Non-pigmented ciliary epithelial cell (primary cell): ENCODE measurements at places on chromosomes 1 and 21.

GRCh38 chr1:227942716-227943261, 4.9 kb downstream of the WNT9A start:
- no peak for DNase-seq

DNA sequence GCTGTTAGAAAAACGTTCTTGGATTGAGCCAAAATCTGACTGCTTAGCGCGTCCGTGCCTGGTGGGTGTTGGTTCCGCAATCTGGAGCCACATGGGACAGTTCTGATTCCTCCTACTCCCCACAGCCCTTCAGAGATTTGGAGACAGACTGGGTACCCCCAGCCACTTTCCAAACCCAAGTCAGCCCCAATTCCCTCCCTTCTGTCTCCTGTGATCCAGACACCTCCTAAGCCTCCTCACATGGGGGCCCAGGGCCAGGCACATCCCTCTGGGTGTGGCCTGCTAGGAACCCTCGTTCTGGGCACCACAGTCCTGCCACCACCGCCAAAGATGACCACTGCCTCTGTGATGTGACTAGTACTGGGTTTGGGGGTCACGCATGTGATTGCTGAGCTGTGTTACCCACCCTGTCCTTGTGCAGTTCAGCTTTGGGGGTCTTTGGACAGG, 4.8 kb downstream of the PLA2G5 start:
- DNase-seq, result no peak

DNA sequence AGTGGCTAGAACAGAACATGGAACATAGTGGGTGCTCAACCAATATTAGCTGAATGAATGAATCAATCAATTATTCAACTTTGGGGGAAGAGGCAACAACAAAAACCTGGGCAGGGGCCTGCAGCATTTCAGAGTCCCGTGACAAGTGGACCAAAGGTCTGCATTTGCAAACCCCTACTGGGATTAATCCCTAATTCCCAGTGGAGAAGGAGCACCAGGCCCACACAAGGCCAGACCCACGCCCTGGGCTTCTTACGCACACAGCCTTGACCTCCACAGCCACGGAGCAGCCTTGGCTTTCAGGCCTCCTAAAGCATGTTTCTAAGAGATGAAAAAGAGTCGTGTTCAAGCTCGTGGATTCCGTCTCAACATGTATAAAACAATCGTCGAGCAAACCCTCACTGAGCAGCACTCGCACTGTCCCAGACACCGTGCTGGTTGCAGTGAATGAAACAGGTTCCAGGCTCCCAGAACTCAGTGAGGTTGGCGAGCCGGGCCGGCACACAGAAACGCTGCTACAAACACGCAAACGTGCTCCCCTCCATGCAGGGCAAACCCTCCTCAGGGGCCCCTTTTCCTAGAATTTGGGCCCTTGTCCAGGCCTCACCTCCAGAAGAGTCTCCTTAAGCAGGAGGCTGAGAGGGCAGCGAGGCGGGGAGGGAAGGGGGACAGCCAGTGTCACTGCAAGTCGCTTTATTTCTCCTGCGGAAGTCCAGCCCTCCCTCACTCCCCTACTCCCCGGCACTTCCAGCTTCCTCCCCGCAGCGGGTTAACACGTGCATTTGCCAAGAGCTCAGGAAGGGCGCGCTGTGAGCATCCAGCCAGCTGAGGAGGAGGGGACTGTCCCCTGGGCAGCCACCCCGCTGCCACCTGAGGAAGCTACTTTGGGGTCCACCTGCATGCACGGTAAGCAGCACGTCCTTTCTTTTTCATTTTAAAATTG, 556.4 kb downstream of the KIF26B start:
- no peak for DNase-seq

- DNase-seq, result no peak
Observed at GRCh38 chr1:62306065-62306464, 13.2 kb downstream of the KANK4 start.

- no peak for DNase-seq
Observed at GRCh38 chr1:80929868-80930508, 870.7 kb upstream of the ADGRL2 start.

DNA sequence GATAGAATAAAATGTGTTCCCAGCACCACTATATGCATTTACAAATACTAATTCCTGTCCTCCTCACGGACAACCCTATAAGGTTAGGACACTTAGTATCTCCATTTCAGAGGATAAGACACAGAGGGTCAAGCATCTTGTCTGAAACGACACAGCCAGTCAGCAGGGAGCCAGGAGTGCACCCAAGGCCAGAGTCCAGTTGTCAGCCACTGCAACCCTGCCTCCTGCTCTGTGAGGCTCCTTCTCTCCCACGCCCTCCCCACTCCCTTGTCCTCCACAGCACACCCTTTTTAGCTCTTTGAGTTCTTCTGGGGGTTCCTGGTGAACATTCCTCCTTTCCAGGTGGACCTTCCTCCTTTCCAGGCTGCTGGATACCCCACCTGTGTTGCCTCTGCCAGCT, 119.0 kb upstream of the TNR start:
- no peak for DNase-seq

DNA sequence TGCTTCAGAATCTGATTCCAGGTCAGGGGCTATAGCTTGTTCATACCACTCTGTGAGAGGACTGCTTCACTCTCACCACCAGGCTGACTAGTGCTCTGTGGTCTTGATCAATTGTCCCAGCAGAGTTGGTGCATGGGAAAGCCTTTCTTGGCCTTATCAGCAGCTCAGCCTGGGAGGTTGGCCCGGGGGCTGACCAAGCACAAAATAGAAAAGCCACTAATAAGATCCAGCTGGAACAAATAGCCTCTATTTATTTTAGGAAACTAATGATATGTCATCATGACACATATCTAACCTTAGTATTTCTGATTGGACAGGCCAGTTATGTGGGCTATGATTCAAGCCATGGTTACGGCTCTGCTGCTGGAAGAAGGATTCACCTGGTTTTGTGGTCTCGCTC, 134.2 kb downstream of the GDAP2 start:
- DNase-seq, result peak; percentile 70

- DNase-seq, result no peak
Observed at GRCh38 chr1:111813440-111814304, 58.0 kb downstream of the DDX20 start.
